ENCODE measurements at places on chromosomes 4 and X.
A peak's percentile ranks its signal among the peaks of the same experiment; 100 is the strongest.

- no peak for DNase-seq
Measured at GRCh38 chr4:41656572-41657520, 91.7 kb downstream of the PHOX2B start.

GRCh38 chr4:104446431-104447278 lies 48.0 kb downstream of the CXXC4 start:
- DNase-seq = no peak

DNA sequence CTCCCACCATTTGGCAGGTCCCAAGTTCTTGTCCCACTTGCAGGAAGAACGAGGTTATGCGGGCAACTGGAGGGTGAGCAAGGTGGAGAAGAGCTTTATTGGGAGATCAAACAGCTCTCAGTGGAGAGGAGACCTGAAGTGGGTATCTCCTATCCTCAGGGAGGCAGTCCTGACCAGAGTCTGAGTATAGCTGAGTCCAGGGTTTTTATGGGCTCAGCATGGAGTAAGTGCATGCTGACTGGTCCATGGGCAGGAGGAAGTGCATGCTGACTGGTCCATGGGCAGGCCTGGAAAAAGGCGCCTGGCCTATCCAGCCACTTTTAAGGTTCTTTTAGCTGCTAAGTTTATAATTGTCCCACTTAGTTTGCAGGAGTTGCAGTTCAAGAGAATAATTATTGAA lies 7.4 kb upstream of the HNRNPD start:
- DNase-seq = no peak

DNA sequence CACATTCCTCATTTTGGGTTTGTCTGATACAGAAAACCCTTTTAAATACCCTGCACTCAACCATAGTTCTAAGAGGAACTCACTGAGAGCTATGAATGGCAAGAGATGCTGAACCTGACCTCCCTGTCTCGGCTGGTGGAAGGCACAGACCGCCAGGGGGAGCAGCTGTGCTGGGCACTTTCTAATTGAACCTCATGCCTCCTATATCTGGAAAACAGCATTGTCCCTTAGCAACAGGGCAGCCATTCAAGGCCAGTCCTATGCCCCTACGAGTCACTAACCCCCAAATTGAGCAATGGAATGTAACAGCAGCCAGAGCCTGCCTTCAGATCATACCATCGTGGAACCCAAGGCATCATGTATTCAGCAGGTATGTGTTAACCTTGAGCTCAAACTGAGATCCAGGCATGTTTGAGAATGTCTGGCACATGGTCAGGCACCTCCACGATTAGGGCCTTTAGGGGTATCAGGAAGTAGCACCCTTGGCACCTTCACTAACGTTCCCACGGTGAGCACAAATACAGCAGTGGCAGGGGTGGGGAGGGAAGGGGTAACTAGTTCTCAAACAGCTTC lies 5.1 kb downstream of the USP27X start:
- peak; percentile 45 for DNase-seq

DNA sequence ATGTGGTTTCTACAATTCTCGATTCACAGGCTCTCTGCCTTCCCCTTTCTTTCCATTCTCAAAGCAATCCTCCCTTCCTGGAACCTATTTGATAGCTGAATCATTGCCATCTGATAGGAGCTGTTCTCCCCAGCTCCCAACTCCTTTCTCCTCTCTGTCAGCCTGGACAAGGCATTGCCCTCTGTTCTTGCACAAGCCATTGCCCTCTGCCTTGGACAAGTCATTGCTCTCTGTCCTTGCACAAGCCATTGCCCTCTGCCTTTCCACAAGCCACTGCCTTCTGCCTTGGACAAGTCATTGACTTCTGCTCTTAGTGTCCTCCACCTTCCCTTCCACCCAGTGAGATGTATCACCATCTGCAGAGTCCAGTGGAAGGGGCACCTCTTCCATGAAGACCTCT lies 256.1 kb upstream of the STS start:
- DNase-seq = no peak

GRCh38 chrX:110146521-110146920 lies 143.6 kb downstream of the TMEM164 start:
- DNase-seq = peak; percentile 26

GRCh38 chr4:79597266-79597665 lies 189.2 kb upstream of the GK2 start:
- DNase-seq = no peak

- DNase-seq = peak; percentile 36
Measured at GRCh38 chr4:186021461-186022167, 47.3 kb upstream of the TLR3 start.

DNA sequence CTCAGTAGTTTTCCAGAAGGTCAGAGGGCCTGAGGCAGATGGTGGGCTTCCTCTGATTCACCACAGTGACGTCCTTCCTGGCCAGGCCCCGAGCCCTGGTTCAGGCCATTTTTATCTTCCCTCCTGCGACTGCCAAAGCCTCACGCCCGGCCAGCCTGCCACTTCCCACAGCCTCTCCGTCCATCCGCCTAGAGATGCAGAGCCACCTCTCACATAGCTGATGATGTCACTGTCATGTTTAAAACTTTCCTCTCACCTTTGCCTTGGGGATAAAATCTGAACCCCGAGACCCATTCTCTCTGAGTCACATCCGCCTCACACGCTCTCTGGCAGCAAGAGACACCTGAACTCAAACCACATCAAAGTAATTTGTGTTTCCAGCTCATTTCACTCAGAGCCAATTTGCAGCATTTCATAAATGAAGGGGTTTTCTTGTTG lies 175.3 kb downstream of the QDPR start:
- no peak for DNase-seq

- no peak for DNase-seq
Measured at GRCh38 chr4:2443956-2444740, 24.8 kb upstream of the RNF4 start.

DNA sequence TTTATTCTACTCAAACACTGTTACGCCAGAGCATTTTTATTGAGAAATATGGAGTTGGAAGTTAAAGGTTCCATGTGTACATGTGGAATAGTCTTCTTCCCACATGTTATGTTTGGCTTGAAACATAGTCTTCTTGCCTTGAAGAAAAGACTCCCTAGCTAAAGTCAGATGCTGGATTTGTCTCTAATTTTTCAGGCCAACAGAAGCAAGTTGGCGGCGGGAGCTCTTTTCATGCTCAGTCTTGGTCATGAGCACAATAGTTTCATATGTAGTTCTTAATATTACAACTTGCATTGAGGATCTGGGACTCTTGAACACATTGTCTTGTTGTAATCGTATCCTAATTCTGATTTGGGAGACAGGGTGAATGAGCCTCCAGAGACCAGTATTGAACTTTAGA lies 19.4 kb downstream of the SEPTIN11 start:
- DNase-seq = no peak

- no peak for DNase-seq
Measured at GRCh38 chrX:15790769-15791290, 546 bp downstream of the ZRSR2 start.

GRCh38 chr4:3874028-3874415 lies 107.8 kb downstream of the ADRA2C start:
- DNase-seq = no peak

- DNase-seq = no peak
Measured at GRCh38 chrX:38919202-38919601, 117.9 kb downstream of the MID1IP1 start.

DNA sequence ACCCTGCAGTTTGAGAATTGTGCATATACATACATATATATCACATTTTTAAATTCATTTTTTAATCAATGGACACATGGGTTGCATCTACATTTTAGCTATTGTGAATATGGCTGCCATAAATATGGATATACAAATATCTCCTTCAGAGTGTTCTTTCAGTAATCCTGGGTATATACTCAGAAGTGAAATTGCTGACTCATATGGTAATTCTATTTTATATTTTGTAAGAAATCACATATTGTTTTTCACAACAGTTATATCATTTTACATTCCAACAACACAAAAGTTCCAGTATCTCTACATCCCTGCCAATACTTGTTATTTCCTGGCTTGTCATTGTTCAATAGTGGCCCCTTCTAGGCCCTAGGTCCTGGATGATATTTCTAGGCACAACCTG lies 20.6 kb upstream of the HSFX4 start:
- no peak for DNase-seq

DNA sequence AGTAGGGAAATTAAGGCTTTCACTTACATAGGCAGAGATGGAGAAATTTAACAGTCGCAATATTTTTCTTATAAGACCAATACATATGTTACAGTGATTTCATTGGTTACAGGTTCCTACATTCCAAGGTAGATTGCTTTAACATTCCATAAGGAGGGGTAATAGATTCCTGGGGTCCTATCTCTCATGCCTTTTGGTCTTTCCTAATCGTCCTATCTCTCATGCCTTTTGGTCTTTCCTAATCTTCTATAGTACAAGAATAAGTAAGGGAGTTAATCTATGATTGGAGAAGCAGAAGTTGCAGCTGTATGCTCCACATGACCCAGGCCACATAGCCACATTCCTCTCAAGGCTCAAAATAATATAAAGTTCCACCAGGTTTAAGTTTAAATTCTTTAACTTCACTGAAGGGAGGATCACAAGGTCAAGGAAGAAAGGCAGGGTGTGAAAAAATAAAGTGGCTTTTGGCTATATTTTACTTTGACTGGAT lies 285.0 kb upstream of the BOD1L1 start:
- no peak for DNase-seq

DNA sequence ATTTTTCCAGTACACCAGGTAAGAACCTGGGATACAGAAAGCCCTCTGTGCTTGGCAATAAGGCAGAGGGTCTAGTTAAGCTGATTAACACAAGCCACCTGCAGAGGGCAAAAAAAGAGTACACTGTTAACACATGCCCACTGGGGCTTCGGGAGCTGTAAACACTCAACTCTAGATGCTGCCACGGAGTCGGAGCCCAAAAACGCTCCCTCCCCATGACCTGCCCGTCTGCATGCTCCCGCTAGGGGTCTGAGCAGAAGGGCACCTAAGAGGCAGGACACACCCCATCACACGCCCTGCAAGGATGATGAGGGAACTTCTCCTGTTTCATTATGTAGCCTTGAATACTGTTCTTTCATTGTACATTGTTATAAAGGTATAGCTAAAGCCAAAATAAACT lies 715.6 kb upstream of the AADAT start:
- peak; percentile 13 for DNase-seq

- no peak for DNase-seq
Measured at GRCh38 chr4:181193131-181193930, 1049.9 kb upstream of the TENM3 start.

DNA sequence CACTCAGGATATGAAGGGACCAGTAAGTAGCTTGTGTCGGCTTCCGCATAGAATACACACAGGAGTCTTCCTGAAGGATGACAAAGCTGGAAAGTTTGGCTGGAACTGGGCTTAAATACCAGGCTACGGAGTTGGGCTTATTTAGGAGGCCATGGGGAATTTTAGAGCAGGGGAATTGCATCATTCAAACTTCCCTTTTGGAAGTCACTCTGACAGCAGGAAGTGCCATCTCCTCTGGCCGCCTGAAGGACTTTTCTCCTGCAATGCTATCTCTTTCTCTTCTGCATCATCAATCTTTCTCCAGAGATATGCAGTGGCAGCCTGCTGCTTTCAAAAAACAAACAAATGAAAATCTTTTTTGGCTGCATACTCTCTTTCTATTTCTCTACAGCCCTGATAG lies 48.4 kb upstream of the PAK3 start:
- no peak for DNase-seq

GRCh38 chr4:10554694-10555093 lies 97.5 kb upstream of the ZNF518B start:
- peak; percentile 81 for DNase-seq

- no peak for DNase-seq
Measured at GRCh38 chr4:122785099-122785498, 41.5 kb upstream of the FGF2 start.

- DNase-seq = no peak
Measured at GRCh38 chr4:183449193-183449882, 4.9 kb downstream of the CDKN2AIP start.

- DNase-seq = peak; percentile 58
Measured at GRCh38 chrX:43656005-43656494, at the start of gene MAOA. Gene MAOA, plus strand, starts transcription at chrX:43656299. Its CDS starts 43 bp downstream, at chrX:43656342.

GRCh38 chr4:107050525-107051135 lies 14.5 kb upstream of the DKK2 start:
- no peak for DNase-seq

DNA sequence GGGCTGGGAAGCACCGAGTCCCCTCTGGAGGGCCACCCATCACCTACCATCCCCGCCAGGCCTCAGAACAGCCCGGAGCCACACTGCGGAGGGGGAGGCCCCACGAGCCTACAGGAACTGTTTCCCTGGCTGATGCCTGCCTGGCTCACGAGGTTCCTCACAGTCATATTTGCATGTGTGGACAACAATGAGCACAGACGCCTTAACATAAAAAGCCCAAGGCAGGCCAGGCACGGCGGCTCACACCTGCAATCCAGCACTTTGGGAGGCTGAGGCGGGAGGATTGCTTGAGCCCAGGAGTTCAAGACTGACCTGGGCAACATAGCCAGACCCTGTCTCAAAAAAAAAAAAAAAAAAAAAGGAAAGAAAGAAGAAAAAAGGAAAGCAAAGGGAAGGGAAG lies 125.9 kb downstream of the FAM53A start:
- DNase-seq = no peak

Measured in testis (tissue), 5 donors.